NCI-H2081 treated with DMSO at 0.1 percent for 48 hours (cell line): ENCODE measurements at places on chromosomes 6 and 20.

DNA sequence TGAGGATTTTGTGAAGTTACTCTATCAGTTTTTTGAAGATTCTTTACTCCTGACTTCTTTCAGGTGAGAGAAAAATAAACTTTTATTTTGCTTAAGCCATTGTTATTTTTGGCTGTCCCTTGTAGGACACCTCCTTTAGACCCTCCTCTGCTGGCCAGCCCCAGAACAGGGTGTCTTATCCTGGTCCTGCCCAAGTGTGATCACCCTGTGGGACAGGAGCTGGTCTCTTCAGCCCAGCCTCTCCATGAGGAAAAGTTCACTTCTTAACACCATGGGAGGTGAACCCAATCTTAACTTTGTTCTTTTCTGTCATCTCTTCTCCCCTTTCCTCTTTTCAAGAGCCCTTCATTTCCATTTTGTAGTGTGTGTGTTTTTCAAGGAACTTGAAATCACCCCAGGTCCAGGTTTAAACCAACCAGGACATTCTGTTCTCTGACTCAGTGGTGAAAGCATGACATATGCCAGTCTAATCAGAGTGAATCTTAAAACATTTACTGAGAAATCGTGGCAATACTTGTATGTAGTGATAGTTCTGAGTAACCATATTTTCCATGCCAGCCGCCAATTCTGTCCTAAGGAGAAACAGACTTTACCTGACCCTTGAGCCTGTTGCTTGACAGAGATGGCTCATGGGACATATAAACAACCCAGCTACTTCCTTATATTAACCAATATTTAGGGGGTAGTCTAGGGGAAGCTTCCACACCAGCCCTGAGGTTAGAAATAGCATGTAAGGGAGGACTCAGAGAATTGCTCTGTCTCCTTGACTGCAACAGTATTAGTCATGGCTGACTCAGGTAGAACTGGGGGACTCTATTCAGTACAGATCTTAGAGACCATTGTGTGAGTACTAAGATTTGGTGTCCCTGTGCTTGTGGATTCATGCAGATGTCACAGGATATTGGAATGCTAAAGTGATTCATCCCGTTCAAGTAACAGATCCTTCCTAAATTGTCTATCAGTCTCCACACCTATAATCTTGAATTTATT is 48.8 kb downstream of the FLRT3 start:
- no peak for DNase-seq

DNA sequence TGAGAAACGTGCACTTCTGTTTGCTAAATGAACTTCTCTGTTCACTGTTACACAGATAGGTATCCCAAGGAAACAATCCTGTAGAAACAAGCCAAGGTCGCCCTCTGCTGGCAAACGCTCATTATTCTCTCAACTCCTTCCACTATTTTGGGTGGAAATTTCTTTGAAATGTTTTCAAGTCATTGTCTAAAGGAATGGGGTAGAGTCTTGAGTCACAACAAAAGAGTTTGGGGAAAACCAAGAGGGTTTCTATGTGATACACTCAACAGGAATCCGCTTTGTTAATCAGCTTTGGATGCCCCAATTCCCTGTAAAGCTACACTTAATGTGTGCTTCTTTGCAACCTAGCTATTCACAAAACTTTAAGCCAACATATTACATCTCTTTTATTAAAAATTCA is 4.6 kb upstream of the RAE1 start:
- DNase-seq, result no peak

- no peak for DNase-seq
Measured at GRCh38 chr20:29873946-29874345, 1383.5 kb upstream of the DEFB115 start.

DNA sequence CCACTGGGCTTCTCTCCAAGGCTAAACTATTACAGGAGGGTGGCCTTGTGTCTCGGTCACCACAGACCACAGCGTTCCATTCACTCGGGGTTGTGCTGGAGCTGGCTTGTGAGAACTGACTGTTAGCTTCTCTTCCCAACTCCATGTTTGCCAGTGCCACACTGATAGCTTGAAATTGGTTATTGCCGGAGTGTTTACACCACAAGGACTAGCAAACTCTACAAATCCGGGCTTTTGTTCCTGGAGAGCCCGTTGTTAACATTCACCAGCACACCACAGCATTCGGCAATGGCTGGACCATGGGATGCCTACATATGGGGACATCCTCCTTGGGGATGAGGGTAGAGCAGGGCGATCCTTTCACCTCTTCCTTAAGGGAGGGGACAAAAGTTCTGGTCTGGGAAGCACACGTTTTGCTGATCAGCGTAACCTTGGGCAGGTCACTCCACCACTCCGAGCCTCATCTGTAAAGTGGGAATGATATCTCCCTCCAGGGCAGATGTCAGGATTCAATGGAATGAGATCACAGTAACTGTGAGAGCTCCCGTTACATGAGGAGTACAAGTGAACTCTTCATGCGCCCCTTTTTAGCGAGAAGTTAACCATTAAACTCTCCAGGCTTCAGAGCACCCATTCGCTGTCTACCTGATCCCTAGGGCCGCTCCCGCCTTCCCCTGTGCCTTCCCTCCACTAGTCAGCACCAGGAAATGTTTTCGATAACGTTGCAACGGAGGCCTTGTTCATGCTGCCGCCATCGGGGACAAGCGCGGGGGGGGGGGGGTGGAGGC is 41.7 kb upstream of the TTPAL start:
- DNase-seq, result no peak

- no peak for DNase-seq
Measured at GRCh38 chr6:12939314-12939713, 222.7 kb downstream of the PHACTR1 start.

DNA sequence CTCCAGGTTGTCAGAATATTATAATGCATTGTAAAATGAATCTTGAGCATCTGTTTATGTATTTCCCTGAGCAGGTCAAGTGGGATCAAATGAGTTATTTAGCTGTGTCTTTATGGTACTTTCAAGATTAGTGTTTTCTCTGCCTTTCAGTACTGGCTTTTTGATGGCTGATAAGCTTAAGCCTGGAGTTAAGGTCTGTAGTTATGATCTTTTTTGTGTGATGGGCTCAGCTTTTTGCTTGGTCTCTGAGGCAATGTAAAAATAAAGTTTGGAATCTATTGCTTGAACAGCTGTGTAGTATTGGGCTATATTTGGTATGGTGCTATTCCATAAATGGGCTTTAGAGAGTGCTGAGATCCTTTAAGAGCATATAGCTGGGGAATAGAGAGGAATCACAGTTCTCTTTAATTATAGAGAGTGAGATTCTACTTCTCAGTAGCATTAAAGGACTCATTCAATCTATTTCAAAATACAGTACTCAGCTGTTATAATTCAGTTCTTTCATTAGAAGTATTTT is 40.7 kb downstream of the ZNF451 start:
- no peak for DNase-seq

DNA sequence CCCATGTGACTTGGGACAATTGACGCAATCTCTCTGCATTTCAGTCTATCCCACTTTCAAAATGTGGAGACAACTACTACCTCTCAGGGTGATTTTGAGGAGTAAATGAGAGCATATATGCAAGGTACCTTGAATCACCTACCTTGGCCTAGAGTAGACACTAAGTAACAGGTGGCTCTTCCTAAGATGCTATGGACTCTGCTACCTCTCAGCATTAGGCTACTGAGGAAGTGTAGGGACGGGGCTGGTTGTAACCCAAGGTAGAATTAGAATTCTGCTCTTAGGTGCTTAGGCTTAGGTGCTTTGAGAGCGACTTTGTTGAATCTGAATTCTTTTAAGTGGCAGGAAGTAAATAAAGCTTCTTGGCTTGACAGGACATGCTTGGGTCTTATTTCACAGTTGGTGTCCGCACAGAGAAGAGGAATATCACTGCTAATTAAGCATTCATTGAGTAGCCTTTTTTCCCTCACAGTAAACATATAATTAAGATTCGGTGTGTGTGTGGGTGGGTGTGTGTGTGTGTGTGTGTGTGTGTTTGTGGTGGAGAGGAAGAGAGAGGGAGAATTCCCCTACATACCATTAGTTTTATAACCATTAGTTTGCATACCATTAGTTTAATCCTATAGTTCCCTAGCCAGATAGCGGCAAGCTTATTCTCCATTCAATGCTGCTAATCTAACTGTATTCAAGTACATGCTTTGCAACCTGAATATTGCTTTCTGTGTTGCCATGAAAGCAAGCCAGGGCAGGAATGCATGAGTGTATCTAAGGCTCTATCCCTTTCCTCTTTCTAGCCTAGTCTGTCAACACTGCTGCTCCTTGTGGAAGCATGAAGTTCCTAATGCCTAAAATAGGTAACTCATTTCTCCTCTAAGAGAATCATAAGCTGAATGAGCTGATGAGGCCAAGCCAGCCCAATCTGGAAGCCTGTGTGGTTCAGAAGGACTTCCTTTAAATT is 112.5 kb downstream of the IPCEF1 start:
- no peak for DNase-seq

- DNase-seq, result no peak
Measured at GRCh38 chr6:166157930-166158617, 9.6 kb downstream of the TBXT start.

GRCh38 chr20:60999250-60999649 is 252.8 kb upstream of the CDH4 start:
- DNase-seq, result no peak

GRCh38 chr20:14928083-14928482 is 590.7 kb upstream of the FLRT3 start:
- no peak for DNase-seq

GRCh38 chr6:79305020-79305419 is 70.5 kb upstream of the HMGN3 start:
- no peak for DNase-seq

- DNase-seq, result no peak
Measured at GRCh38 chr6:41080621-41081020, 7.8 kb downstream of the NFYA start.

DNA sequence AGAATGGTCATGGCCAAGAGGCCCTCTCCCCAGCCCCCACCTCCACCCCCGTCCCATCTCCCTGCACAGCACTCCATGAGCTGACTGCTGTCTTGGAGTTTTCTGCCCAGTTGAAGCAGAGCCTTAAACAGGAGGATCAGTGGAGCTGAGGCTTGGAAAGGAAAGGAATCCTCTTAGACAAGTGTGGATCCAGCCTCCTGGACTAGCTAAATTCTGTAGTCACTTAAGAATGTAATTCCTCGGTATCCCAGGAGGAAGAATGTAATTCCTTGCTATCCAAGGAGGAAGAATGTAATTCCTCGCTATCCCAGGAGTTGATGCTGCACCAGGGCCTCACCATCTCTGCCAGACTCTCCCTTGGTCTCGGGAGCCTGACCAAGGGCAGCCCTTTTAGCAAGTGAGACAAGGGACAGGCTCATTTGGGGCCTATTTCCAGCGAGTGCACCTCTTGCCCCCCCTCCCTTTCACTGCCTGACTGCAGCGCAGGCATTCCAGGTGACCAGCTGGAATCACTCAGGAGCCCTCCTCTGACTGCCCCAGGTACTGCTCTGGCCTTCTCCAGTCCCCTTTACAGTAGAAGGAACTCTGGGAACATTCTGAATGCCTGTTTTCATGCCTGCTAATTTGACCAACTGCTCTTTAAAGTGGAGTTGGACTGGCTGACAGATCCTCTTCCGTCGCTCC is 76.2 kb downstream of the TCP11 start:
- DNase-seq, result no peak

- no peak for DNase-seq
Measured at GRCh38 chr6:130252527-130253237, 29.9 kb upstream of the SAMD3 start.

DNA sequence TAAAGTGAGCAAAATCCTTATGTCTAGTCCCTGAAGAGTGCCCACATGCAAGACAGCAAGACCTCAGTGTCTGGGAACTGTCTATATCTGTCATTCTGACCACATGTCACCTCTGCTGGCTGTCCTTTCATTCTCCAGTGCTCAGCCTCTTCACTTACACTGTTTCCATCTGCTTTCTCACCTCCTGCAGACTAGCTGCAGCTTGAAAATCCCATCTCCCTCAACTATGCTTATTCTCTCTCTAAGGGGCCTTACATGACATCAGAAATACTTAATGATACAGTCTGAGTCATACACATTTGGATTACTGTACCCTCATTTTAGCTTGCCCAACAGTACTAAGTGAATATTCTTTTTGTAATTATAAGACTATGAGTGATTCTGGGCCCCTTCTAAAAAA is 587.8 kb downstream of the EPM2A start:
- DNase-seq, result no peak

DNA sequence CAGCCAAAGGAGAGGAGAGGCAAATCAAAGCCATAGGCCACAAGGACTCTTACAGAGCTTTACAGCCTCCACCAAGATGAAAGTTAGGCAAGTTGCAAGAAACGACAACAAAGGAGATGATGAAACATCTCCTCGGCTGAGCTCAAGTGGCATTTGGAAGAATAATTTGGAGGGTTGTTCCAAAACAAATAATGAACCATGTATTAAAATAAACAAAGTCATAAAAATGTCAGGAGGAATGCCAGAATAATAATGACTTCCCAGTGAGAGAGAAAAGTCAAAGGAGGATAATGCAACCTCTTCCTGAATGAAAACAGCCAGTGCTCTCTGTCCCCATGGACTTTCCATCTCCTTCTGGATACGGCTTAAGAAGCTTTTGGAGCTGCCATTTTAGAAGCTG is 371.4 kb upstream of the ID4 start:
- no peak for DNase-seq

- no peak for DNase-seq
Measured at GRCh38 chr6:114084327-114084890, 113.5 kb upstream of the HDAC2 start.

GRCh38 chr6:43395776-43396175 is 26.3 kb upstream of the ZNF318 start:
- DNase-seq, result no peak

- DNase-seq, result no peak
Measured at GRCh38 chr6:124536157-124536841, 425.9 kb upstream of the RNF217 start.

- DNase-seq, result no peak
Measured at GRCh38 chr6:17418281-17419188, 25.1 kb downstream of the CAP2 start.

GRCh38 chr6:127784468-127784867 is 116.4 kb downstream of the THEMIS start:
- no peak for DNase-seq

DNA sequence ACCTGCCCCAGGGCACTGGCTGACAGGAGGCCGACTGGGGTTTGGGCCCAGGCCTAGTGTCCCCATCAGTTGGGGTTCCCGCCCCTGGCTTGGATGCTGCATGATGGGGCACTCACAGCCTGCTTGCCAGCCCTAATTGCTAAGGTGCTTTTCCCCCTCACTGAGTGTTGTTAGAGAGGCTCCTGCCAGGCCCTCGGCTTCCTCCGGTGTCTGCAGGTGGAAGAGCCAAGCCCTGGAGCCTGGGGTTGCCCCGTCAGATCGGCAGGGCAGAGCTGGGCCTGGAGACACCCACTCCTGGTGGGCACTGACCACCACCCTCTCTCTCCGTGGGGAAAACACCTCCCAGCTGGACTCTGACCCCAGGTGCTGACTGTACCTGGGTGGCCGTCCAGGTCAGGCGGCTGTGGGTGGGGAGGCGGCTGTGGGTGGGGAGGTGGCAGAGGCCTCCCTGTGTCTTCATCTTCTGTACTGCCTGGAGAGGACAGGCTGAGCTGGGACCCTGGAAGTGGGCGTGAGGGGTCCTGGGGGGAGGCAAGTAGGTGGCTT is 6.0 kb upstream of the CABLES2 start:
- no peak for DNase-seq

GRCh38 chr6:39363280-39363679 is 40.8 kb upstream of the KCNK16 start:
- DNase-seq, result no peak
